ENCODE measurements at places on chromosomes 5 and 9.

- no peak for DNase-seq
Measured at GRCh38 chr9:73596321-73596720, 444.7 kb downstream of the ANXA1 start.

DNA sequence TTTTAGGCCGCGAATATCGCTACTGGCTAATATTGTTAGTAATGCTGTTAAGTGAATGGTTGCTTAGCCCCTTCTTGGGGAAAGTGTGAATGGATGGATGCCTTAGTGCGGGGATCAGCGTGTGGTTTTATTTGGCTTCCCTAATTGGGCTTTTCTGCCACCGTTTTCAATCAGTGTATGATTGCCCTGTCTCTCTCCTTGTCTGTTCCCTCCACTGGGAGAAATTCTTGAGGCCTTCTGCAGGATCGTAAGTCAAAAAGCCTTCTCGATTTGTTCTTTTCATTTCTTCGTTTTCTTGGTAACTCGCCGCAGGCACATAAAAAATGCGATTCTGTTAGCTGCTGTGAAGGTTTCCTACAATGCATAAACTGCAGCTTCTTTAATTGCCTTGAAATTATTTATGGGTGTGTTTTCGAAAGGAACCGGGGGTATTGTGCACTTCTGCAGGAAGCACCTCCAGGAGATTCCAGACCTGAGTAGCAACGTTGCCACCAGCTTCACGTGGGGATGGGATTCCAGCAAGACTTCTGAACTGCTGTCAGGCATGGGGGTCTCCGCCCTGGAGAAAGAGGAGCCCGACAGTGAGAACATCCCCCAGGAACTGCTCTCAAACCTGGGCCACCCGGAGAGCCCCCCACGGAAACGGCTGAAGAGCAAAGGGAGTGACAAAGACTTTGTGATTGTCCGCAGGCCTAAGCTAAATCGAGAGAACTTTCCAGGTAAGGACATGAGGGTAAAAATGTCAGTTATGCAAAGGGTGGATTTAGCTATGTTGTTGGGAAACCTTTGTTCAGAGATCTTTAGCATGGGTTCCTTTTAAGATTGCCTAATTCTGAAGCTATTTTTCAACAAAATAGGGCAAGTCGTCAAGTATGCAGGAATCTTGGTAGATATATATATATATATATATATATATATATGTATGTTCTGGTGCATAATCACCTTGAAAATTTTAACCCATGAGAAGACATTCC is 700 bp downstream of the SKP2 start:
- DNase-seq = no peak

DNA sequence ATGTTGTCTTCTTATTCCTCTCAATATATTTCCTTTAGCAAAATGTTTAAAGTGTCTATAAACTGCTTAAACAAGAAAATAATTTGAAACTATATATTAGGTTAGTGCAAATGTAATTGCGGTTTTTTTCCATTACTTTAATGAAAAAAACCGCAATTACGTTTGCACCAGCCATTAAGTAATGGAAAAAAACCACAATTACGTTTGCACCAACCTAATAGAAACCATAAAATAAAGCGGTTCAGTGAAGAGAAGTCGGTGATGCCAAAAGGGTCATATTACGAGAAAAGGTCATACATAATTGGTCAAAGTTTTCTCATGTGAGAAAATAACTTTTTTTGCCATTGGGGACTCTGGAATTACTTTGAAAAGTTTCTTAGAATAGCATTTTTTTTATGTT is 385.6 kb upstream of the ST8SIA4 start:
- DNase-seq = no peak

DNA sequence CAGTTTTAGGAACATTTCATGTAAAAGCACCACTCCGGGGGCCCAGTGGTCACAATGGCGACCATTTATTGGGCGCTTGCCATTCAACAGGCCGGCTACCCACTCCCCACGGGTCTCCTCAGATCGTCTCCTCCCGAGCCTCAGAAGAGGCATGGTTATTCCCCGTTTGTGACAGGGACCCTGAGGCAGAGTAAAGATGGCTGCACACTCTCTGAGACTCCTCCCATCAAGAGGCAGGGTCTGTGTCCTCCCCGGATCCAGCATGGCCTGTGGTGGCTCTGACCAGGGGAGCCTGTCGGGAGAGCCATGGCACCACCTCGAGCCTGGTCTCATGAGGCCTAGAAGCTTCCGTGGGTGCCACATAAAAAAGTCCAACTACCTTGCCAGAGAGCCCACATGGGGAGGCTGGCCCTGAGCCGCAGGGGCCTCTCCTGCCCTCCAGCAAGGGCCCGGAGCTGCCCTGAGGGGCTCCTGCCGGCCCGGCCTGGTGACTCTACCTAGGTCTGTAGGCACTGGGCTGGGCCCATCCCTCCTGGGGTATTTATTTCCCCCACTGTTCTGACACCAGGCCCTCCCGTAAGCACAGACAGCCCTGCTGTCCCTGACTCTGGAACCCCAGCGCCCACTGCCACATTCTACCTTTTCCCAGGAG is 90.8 kb downstream of the VAV2 start:
- no peak for DNase-seq

DNA sequence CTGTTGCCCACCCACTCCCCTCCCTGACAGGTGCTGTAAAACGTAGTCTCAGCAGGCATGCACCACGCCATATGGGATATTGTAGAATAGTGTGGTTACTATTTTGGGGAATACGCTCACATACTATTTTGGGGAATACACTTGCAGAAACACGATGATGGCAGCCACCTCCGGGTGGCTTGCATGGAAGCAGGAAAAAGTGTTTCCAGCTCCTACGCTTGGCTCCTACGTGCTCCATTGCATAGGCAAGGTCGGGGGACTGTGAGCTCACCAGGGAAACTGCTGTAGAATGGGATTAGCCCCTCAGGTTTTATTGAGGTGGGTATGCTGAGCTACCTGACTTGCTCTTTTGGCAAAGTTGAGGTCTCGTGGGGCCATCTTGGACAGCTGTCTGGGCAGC is 160.3 kb upstream of the NFIL3 start:
- no peak for DNase-seq

DNA sequence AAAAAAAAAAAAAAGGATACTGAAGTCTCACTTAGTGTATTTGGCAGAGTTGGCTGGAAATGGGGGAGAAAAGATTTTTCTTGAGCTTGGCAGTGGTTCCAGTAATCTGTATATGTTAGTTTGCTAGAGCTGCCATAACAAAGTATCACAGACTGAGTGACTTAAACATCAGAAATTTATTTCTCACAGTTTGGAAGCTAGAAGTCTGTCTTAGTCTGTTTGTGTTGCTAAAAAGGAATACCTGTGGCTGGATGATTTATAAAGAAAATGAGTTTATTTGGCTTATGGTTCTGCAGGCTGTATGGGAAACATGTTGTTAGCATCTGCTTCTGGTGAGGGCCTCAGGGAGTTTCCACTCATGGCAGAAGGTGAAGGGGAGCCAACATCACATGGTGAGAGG is 89.6 kb upstream of the CEP78 start:
- DNase-seq = no peak

DNA sequence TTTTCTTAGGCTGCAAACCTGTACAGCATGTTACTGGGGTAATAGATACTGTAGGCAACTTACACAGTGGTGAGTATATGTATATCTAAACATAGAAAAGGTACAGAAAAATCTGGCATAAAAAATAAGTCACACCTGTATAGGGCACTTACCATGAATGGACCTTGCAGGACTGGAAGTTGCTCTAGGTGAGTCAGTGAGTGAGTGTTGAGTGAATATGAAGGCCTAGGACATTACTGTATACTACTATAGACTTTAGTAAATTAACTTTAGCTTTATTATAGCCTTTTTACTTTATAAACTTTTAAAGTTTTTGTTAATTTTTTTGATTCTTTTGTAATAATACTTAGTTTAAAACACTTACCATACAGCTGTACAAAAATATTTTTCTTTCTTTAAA is 51.3 kb downstream of the DENND4C start:
- DNase-seq = no peak

- DNase-seq = no peak
Measured at GRCh38 chr5:5344051-5344571, 78.4 kb upstream of the ICE1 start.

- no peak for DNase-seq
Measured at GRCh38 chr5:157020511-157021222, 38.2 kb downstream of the HAVCR1 start.

GRCh38 chr9:112029921-112030444 is 133.4 kb downstream of the UGCG start:
- DNase-seq = no peak

GRCh38 chr9:114163517-114163951 is 8.2 kb downstream of the COL27A1 start:
- DNase-seq = no peak

DNA sequence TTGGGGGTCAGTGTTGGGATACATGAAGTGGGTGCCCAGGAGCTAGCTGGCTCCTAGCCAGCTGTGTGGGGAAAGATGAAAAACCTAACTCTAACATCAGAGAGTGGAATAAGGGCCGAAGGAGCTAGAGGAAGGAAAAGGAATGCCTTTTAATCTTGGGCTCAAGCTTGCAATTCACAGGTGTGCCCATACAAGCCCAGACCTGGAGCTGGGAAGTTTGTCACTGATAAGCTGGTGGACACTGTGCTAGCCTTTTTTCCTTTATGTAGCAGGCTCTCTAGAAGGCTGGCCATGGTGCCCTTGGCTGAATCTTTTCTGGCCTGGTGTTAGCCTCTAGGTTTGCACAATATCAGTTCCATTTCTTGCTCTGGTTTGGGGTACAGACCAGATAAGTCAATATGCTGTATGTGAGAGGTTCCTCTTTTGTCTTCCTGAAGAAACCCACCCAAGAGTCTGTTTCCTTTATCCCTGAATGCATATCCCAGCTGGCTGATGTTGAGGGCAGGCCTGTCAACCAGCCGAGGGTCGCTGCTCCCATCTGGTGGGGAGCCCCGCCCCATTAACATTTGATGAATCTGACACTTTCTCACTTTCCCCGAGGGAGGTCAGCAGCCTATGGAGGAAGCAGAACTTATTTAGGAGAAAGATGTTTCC is 92.4 kb upstream of the CXCL14 start:
- no peak for DNase-seq

- no peak for DNase-seq
Measured at GRCh38 chr5:151923866-151924476, 680 bp downstream of the GLRA1 start.

DNA sequence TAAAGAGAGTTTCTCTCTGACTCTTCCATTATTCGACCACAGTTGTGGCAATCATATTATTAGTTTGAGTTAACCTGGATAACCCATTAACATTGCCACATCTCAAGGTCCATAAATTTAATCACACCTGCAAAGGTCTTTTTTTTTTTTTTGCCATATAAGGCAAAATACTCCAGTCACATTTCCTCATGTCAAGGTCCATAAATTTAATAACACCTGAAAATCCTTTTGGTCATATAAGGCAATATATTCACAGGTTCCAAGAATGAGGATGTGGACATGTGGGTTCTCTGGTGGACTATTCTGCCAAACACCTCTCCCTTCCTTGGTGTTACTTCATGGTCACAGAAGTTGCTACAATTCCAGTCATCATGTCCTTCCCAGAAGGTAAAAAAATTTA is 213.5 kb upstream of the COX7C start:
- no peak for DNase-seq

GRCh38 chr5:139692679-139693308 is 44.6 kb downstream of the CXXC5 start:
- DNase-seq = no peak

DNA sequence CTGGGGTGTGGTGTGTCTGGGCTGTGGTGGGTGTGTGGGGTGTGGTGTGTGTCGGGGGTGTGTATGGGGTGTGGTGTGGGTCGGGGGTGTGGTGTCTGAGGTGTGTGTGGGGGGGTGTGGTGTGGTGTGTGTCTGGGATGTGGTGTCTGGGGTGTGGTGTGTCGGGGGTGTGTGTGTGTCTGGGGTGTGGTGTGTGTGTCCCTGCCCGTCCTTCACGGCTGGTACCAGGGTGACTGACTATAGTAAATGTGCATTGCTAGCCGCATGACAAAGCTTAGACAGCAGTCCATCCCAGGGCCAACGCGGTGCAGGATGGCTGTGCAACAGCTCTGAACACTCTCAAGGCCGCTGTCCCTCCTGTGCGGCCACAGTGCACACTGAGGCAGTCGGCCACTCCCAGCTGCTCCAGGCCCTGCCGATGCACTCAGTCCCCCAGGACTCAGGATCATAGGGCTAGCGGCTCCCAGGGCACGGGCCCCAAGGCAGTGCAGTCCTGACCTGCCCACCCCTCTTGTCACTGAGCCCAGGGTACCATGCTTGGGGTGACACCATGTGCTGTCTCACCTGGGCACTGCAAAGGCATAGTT is 54.0 kb downstream of the SECISBP2 start:
- DNase-seq = peak; percentile 43

- DNase-seq = no peak
Measured at GRCh38 chr9:35395706-35396101, 94.2 kb upstream of the RUSC2 start.

DNA sequence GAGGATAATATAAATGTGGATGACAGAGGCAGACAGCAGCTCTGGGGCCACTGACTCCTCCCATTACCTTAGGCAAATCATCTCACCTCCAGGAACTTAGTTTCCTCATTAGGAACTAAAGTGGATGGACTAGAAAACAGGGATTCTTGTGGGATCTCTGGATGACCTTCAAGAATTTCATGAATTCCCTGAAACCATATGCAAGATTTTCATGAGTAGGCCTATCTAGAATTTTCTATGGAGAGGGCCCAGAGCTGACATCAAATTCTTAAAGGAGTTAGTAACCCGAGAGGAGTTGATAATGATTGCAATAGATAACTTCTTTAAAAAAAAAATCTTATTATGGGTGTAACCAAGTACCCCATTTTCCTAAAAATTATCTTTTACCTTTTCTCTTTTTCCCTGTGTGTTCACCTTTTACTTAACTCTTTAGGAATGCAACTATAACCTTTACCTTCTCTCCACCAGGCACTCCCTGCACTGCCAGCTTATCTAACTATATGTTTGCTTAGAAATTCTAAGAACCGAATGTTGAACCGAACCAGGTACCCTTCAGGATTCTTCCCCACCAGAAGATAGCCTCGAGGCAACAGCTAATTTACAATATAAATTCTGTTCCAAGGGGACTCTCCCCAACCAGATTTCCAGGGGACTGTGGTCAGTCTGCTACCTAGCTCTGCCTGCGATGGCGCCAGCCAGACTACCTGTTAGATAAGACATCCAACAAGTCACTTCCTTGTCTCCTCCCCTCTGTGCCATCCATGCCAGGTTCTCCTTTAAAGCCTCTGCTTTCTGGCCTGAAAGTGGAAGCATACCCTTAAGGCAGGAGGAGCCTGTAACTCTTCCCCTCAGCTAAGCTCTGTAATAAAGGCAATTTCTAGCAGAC is 86.0 kb downstream of the GCNT4 start:
- no peak for DNase-seq

- DNase-seq = no peak
Measured at GRCh38 chr5:9473624-9474023, 72.3 kb downstream of the SEMA5A start.

- no peak for DNase-seq
Measured at GRCh38 chr5:68950125-68950524, 143.7 kb upstream of the SLC30A5 start.

- peak; percentile 89 for DNase-seq
Measured at GRCh38 chr5:134138416-134139376, 24.2 kb downstream of the TCF7 start.

DNA sequence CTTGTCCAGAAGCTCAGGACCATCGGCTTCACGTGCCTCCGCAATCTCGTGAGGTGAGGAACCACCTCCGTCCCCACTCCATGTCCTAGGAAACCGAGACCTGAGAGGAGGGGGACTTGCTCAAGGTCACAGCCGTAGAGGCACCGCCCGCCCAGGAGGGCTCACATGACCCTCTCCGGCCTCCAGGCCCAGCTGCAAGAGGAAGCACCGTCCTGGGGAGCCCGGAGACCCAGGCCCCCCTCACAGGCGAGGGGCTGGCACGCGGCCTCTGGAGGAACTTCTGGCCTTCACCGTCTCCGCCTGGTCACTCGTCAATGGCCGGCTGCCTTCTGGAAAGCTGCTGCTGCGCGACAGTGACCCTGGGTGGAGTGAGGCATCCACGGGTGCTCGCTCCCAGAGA is 24.2 kb downstream of the FAM78A start:
- DNase-seq = no peak

All from activated T-cell treated with anti-CD3 and anti-CD28 coated beads, Interleukin-2, amount 50 U/mL, for 72 hours (primary cell).